ENCODE measurements at places on chromosomes 3 and 15.

- peak; percentile 7 for DNase-seq
Measured at GRCh38 chr15:60871731-60872130, 357.4 kb downstream of the RORA start.

- no peak for DNase-seq
Measured at GRCh38 chr3:153852355-153852754, 268.8 kb upstream of the ARHGEF26 start.

DNA sequence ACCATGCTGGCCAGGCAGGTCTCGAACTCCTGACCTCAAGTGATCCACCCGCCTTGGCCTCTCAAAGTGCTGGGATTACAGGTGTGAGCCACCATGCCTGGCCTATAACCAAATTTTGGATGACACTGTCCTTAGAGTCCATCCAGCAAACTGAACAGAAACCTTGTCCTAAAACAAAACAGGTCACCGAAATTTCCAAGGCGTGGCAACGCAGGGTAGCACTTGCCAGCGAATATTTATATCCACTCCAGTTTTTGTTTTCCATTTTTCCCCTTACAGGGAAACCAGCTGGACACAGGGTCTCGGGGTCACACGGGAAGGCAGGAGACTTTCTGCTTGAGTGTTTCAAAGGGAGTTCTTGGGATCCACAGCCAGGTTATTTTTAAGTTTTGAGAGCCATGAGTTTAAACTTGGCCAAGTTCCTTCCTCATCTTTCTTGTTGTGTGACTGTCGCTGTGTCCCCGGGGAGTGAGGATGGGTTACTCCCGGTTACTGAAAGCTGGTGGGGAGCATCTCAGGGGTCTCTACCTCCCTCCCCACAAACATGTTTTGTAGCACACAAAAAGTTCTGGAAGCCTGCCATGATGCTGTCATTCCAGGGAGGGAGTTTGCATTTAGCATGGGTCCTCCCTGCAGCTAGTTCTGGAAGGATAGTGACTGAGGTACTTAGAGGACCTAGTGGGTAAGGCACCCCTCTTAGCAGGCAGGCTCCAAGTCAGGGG, 12.6 kb downstream of the LIMD1 start:
- peak; percentile 49 for DNase-seq

DNA sequence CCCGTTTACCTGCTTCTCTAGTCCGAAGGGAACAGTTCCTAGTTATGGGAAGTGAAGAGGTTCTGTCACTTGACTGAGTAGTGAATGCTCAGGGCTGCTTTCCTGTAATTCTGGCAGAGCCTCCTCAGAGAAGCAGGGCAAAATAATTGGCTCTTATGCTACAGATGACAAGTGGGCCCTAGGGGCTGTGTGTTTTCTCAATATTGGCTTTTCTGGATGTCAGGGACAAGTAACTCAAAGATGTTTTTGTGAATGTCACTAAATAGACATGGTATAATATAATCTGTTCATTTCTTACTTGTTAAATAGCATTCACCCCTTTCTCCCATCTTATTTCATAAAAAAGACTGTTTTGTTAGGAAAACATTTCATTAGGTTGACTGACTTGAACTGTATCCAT, 40.1 kb downstream of the SGO1 start:
- no peak for DNase-seq

- no peak for DNase-seq
Measured at GRCh38 chr15:58355382-58355971, 76.3 kb upstream of the LIPC start.

GRCh38 chr3:148873270-148873927, 8.3 kb downstream of the CPA3 start:
- no peak for DNase-seq

GRCh38 chr3:190182418-190183043, 61.8 kb upstream of the P3H2 start:
- peak; percentile 74 for DNase-seq

DNA sequence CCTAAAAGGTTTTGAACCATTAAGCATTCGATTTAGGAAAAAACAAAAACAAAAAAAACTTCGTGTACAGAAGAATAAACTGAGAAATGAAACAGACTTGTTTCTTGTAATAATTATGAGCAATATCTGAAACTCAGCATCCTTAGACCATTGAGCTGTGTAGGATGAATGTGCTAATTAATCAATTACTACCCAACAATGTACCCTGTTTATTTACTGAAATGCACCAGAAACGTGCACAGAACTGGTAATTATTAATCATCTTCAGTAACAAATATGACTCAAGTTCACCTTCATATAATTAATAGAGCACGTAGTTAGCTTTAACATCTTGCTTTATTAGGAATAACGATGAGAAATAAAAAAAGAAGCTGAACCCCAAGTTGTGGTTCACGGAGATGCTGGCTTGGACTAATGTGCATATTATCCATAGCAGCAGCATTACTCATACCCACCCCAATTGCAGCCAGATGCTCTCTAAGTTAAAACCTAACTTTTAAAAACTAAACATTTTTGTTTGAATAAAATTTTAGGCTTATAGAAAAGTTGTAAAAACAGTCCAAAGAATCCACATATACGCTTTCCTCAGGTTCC, 10.2 kb upstream of the C15orf61 start:
- peak; percentile 79 for DNase-seq

GRCh38 chr3:133280586-133280985, 119.3 kb upstream of the BFSP2 start:
- DNase-seq, result no peak

DNA sequence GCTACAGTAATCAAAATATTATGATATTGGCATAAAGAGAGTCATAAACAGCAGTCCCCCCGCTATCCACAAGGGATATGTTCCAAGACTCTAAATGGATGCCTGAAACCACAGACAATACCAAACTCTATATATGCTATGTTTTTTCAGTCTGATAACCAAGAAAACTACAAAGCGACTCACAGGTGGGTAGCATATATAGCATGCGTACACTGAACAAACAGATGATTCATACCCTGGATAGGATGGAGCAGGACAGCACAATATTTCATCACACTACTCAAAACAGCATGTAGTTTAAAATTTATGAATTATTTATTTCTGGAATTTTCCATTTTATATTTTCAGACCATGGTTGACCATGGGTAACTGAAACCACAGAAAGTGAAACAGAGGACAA, 87.0 kb upstream of the PPP2R3A start:
- DNase-seq, result peak; percentile 62

DNA sequence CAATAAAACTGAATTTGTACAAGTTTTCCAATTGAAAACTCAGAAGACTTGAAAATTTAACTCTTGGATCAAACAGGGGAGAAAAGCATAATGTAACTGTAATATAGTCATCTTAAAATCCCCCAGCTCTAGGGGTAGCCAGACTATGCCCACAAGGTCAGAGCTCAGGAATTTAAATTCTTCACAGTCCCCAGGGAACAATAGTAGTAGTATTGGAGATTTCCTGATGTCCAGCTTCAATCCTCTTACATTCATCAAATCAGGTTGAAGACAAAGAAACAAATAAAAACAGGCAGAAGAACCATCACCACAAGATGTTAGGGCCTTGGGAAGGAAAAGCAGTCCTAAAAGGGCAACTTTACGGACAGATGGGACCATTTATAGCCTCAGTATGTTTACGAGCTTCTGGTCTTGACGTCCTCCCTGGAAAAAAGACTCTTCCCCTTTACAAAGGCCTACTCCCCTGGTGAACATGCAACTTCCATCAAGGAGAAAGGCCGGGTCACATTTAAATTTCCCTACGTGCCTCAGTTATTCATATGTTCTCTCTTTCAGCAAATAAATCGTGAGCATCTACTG, 96.8 kb downstream of the PLCH1 start:
- no peak for DNase-seq

GRCh38 chr15:64050281-64051092, 4.2 kb upstream of the DAPK2 start:
- DNase-seq, result no peak

DNA sequence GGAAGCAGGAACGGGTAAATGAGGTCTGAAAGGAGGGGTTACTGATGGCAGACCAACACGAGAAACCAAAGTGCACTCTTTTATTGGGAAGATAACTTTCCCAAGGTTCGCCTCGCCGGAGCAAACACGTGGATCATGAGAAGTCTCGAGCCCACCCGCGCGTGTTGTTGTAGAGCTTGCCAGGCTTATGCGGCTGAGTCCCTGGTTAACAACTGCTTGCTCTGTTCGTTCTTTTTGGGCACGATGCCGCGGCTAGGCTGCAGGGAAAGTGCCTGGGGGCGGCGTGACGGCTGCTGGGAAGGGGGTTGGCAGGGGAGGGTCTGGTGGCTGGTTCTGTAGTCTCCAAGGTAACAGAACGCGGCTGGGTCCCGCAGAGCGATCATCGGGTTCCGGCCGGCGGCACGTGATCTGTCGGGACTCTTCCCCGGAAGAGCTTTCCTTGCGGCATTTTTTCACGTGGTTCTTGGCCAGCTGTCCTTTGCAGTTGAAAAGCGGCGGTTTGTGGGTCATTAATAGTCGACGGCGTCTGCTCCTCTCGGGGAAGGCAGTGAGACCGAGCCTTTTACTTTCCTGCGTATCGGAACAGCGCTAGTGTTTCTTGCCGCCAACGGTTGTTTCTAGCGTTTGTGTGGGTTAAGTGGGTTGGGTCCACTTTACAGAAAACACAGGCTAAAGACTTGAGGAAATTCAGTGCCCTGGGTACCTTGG, 1.5 kb downstream of the MGA start:
- DNase-seq, result peak; percentile 73

DNA sequence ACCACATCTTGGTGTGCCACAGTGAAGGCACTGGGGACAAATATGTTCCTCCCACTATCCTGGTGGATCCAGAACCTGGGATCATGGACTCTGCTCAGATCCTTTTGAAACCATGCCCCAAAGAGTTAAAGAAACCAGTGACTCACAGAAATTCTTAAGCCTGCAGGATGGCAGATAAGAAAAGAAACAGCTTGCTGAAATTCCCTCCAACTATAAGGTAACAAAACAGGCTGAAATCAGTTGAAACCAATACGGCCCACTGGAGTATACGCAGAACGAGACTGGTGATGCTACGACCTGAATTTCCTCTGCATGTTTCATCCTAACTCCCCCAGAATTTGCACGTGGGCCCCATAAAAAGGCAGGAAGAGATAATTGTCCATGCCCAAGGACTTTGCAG, 209.6 kb downstream of the TJP1 start:
- no peak for DNase-seq

DNA sequence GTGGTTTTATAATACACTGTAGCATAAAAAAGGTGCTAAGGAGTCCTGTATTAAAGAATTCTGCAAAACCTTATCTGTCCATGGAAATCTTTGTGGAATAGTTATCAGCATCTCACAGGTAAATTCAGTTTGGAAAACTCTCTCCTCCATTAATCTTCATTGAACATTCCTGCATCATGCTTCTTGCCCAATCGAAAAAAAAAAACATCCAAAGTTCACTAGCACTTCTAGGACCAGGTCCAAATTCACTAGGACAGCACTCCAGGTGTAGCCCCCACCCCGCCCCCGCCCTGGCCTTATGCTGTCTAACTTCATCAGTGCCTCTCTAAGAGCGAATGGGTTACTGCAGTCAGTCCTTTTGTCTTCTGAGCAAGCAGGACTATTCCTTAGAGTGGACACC, 138.6 kb downstream of the PLD1 start:
- DNase-seq, result no peak

- DNase-seq, result no peak
Measured at GRCh38 chr3:178112134-178112533, 424.1 kb upstream of the KCNMB2 start.

DNA sequence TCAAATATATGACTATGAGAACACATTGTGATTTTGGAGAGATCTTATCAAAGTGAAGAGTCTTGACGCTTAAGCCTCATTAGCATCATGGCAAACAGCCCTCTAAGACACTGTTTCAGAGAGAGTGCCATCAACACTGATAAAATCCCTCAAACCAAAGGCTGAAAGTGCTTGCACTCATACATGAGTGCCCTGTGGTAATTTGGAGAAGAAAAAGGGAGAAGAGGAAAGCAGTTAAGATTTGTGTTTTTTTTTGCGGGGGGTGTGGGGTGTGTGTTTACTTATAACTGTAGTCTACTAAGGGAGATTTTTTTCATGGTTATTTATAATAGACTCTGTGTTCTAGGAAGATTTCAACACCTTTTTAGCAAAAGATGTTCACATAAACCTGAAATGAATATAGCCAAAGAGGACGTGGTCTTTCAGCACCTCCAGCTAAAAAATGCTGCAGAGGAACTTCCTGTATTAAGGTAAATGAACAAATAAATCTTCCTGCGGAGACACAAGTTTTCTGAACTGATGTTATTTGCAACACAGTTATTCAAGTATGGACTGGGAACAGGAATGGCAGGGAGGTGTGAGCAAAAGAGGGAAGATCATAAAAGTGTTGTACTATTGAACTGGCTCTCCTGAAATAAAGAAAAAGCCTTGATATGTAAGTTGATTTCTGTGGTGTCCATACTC, 81.9 kb upstream of the TGFBR2 start:
- no peak for DNase-seq

GRCh38 chr15:85116925-85117646, 135.4 kb downstream of the PDE8A start:
- DNase-seq, result no peak

- DNase-seq, result no peak
Measured at GRCh38 chr15:68868296-68868695, 47.6 kb upstream of the ANP32A start.

DNA sequence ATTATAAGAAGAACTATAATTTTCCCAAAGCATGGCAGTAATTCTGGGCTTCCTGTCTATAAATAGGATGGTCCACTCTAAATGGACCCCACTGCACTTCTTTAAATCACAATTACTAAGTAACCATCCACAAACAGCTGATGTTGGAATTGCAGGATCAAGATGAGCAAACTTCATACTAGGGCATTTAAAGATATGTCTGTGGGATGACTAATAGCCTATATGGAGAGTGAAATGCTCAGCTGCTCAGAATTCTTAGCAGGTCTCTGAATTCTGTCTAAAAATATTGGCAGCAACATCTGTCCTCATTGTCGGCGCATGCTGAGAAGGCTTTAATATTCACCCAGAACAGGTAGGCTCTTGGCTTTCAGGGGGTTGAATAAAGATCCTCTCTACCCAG, 140.4 kb downstream of the SATB1 start:
- no peak for DNase-seq

- DNase-seq, result no peak
Measured at GRCh38 chr3:49769926-49770325, 16.4 kb downstream of the IP6K1 start.

GRCh38 chr3:12993517-12994356, 79.5 kb downstream of the IQSEC1 start:
- no peak for DNase-seq

GRCh38 chr3:41103200-41103599, 96.1 kb upstream of the CTNNB1 start:
- DNase-seq, result no peak

GRCh38 chr3:189344996-189345395, 173.2 kb downstream of the TPRG1 start:
- no peak for DNase-seq

DNA sequence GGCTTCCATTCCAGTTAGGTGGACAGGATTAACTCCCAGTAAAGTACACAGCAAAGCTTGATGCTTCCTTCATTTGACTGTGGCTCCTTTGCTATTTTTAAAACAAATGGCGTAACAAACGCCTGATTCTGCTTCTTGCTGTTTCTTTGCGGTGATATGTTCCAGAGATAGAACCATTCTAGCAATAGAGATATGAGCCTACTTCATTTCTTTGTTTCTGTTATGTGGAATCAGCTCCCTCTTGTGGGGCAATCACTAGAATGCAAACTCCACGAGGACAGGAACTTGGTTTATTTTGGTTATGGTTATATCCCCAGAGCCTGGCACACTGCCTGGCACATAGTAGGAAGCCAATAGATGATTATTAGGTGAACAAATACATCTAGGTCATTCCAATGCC, 122.6 kb upstream of the SLC6A11 start:
- no peak for DNase-seq

Measured in fibroblast of mammary gland (primary cell).